ENCODE measurements at places on chromosomes 12 and 14.
A peak's percentile ranks its signal among the peaks of the same experiment; 100 is the strongest.

DNA sequence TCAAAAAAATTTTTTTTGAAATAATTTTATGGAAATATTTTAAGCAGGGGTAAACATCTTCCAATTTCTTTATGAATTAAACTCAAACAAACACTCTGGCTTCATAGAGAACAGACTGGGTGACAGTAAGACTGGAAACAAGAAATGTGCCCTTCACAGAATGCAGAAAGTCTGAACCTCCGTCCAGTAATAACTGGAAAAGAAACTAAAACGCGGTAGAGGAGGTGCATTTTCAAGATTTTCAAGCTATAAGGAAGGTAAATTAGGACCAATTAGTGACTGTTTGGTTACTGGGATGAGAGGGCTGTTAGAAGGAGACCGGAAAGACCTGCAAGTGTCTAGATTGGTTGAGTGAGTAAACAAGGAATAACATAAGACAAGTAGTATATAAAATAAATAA is 245.7 kb downstream of the CEP128 start:
- DNase-seq: no peak

DNA sequence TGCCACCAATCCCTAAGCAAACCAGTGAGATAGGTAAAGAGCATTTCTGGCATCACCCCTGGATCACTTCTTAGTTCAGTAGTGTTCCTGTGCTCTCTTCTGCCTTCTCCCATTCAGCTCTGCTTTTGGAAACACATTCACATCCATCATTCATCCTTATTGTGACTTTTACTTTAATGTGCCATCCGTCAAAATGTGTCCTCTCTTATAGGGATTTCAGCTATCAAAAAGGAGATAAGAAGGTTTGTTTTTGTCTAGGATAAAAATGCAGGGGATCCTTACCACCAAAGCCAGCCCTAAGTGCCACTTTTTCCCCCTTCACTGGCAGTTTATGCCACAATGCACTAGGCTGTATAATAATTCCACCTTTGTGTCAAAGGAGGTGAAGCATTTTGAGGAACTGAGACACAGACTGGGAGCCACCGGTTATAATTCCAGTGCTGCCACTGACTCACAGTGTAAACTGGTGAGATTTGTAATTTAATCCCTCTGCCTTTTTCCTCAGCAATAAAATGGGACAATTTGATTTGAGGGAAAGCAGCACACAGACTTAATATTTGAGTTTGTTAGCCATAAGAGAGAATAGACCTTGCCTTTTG is 158.6 kb downstream of the PAX9 start:
- no peak for DNase-seq

DNA sequence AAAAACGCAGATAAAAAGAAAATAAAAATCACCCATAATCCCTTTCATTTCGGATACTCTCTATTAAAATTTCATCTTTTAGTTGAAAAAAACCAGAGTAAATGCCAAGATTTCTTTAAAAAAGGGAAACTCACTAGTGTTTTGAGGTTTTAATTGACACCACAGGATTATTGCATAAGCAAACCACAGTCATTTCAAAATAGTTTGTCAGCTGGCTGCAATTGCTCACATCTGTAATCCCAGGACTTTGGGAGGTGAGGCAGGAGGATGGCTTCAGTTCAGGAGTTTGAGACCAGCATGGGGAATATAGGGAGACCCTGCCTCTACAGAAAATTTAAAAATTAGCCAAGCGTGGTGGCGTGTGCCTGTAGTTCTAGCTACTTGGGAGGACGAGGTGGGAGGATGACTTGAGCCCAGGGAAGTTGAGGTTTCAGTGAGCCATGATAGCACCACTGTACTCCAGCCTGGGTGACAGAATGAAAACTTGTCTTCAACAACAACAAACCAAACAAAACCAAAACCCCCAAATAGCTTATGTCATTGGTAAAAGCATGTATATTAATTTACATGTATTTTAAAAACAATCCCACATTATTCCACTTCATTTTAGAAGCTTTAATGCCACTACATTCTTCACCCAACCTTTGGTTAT is 48.8 kb downstream of the SYNE2 start:
- DNase-seq: no peak

DNA sequence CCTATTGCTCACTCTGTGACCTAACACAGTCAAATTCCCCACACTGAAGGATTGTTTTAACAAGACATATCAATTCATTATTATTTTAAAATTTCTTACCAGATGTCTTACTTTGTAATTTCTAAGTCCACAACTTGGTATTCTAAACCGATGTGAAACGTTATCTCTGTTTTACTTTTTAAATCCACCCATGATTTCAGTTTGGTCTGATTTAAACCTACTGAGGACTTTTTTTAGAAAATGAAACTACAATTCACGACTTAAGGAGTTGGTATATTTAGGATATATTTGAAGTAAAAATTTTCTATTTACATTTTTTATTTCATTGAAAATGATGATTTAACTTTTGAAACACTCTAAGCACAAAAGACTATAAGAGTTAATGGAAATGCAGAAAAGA is 35.1 kb upstream of the GRIP1 start:
- no peak for DNase-seq

DNA sequence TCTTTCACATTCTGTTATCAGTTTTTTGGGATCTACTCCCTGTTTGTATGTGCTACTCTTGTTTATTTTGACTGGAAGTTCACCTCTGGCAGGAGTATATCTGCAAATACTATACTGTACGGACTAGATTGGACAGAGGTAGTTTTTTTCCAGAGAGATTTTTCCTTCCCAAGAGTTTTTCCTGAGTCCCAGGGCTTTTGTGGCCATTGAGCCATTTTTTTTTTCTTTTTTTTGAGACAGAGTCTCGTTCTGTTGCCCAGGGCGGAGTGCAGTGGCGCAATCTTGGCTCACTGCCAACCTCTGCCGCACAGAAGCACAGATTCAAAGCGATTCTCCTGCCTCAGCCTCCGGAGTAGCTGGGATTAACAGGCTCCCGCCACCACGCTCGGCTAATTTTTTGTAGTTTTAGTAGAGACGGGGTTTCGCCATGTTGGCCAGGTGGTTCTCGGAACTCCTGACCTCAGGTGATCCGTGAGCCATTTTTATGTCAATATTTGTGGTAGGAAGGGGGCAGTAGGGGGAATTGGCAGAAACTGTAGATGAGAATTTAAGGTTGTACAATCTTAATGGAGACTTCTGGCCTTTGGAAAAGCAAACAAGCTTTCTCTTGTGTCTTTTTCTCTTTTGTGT is 19.4 kb downstream of the KTN1 start:
- DNase-seq: no peak

- no peak for DNase-seq
These were observed 145.7 kb downstream of the GALC start for GRCh38 chr14:87847216-87847755.

GRCh38 chr12:52394836-52395405 is 9.5 kb upstream of the KRT84 start:
- DNase-seq: no peak

GRCh38 chr12:120252071-120252906 is 13.2 kb downstream of the PXN start:
- DNase-seq: peak; percentile 73

- no peak for DNase-seq
These were observed 217.3 kb downstream of the MON2 start for GRCh38 chr12:62683776-62684569.

- DNase-seq: no peak
These were observed 12.9 kb downstream of the ST8SIA1 start for GRCh38 chr12:22321638-22322037.

GRCh38 chr12:120314220-120314619 is 12.1 kb downstream of the SIRT4 start:
- no peak for DNase-seq

GRCh38 chr14:64715146-64715627 is 11.0 kb downstream of the PLEKHG3 start:
- no peak for DNase-seq

- DNase-seq: no peak
These were observed 1.8 kb downstream of the LRP6 start for GRCh38 chr12:12265035-12265434.

- no peak for DNase-seq
These were observed at the start of gene NOVA1 for GRCh38 chr14:26597589-26598080. TSS of gene NOVA1 (minus strand) at chr14:26598033. CDS start at chr14:26597436, 597 bp downstream.

Measured in stimulated activated CD8-positive, alpha-beta memory T cell treated with anti-CD3 and anti-CD28 coated beads, Interleukin-7, amount 100 ng/mL, for 4 hours (primary cell).